Upper lobe of left lung (tissue), 6 donors: ENCODE measurements at places on chromosomes 3 and 15. TPM values are rescaled to one million over a fixed set of nuclear protein-coding genes. Genes with fewer than 3 reads are reported as not detected.

KCNMB3 gene
- total RNA-seq: 1.3 TPM

DNA sequence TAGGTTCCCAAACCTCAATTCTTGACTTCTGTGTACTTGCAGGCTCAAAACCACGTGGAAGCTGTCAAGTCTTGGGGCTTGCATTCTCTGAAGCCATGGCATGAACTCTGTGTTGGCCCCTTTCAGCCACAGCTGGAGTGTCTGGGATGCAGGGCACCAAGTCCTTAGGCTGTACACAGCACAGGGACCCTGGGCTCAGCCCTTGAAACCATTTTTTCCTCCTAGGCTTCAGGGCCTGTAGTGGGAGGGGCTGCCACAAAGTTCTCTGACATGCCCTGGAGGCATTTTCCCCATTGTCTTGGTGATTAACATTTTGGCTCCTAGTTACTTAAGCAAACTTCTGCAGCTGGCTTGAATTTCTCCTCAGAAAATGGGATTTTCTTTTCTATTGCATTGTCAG, 135.4 kb downstream of the ATG7 start:
- H3K36me3 ChIP-seq: no peaks in the 10 kb centered on the region
- H3K4me1 ChIP-seq: no peaks in the 10 kb centered on the region
- H3K27me3 ChIP-seq: no peaks in the 10 kb centered on the region
- H3K4me3 ChIP-seq: no peak overlapping the region

DNA sequence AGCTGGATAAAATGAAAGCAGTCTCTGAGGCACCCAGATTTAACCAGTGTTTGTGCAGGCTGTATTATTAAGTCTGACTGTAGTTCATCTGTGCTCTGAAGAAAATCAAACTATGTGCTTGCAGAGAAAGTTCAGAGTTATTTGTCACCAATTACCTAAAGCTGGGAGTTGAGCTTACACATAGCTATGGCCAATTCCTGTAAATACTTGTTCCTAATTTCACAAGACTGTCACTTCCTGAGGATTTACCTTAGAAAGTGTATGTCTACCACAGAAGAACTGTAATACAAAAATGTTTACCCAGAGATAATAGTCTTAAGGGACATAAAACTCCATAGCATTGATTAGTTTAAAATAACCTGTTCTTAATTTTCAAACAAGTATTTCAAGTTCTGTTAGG, 628.4 kb upstream of the TGFBR2 start:
- H3K4me1 ChIP-seq: no peaks in the 10 kb centered on the region
- no peak for DNase-seq
- no peak overlapping the region for H3K27ac ChIP-seq

- no peak for DNase-seq
- no peak overlapping the region for H3K4me3 ChIP-seq
- no peaks in the 10 kb centered on the region for H3K4me1 ChIP-seq
- H3K27me3 ChIP-seq: no peaks in the 10 kb centered on the region
Measured at GRCh38 chr3:152104847-152105415, 163.8 kb upstream of the MBNL1 start.

GRCh38 chr3:174495928-174496327, 363.2 kb upstream of the NAALADL2 start:
- H3K4me3 ChIP-seq: no peak overlapping the region
- H3K27ac ChIP-seq: no peak overlapping the region
- H3K27me3 ChIP-seq: no peaks in the 10 kb centered on the region
- H3K36me3 ChIP-seq: no peaks in the 10 kb centered on the region
- no peak for DNase-seq
